ENCODE measurements at places on chromosomes 2 and 18.

DNA sequence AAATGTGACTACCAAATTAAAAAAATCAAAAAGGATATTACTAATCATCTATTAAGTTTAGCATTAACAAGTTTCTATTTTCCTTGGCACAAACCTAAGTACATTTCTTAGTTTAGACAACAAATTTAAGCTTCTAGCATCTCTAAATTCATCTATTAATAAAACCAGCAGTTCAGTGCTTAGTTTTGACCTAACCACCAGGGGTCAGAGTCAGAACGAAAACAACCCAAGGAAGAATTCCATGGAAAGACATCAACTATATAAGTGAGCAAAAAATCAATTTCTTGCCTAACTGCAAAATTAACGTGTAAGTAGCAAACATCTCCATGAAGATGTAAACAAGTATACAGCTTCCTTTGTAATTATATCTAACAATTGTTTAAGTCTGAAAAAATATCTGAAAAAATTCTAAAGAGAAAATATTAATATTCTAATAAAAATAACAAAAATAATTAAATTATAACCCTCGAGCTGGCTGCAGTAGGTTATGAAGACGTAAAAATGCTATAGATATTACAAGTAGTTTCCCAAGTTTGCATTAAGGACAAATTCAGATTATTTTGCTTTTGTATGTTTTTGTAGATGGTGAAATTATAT is 83.7 kb downstream of the CERKL start:
- no peak for DNase-seq

DNA sequence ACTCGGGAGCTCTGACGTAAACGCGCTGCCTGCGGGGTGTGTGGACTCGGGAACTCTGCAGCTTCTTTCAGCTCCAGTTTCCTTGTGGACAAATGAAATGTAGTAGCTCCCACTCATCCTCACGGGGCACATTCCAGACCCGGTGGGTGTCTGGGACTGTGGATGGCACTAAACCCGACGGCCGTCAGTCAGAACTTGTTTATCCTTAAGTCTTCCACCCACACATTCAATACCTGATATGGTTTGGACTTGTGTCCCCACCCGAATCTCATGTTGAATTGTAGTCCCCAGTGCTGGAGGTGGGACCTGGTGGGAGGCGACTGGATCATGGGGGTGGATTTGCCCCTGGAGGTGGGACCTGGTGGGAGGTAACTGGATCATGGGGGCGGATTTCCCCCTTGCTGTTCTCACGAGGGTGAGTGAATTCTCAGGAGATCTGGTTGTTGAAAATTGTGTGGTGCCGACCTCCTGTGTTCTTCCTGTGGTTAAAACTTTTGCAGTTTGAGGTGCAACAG is 81.2 kb upstream of the SNTG2 start:
- DNase-seq, result no peak

DNA sequence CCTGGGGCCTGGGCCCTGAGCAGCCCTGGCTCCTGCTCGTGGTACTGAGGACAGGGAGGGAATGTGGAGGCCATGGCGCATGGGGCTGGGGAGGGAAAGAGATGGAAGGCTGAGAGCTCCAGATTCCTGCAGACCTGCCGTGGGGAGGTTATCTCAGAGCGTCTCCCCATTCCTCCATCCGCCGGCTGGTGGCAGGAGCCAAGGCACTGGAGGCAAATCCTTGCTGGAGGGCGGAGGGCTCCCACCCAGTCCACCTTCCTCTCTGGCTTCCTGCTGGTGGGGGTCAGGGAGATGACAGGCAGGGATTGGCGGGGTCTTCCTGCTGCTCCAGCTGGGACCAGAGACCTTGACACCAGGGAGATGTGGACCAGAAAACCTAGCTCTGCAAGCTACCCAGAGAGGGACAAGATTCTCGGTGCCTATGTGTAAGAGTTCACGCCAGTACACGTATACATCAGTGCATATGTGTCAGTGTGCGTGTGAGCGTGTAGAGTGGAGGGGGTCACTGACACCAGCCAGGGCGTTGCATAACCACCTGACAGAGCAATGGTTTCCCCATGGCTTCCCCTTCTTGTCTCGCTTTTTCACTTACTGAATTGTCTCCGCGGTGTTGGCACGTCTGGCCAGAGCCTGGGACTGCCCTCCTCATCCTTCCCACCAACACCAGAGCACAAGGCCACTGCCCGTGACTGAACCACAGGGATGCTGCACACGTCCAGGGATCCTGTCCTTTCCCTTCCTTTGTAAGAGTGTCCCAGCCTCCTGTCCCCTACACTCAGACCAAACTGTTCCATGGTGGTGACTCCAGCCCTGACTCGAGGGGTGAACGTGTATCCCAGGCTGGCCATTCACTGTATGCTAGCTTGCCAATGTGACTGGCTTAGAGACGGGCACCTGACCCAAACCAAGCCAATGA is 15.8 kb upstream of the SEMA4C start:
- no peak for DNase-seq

GRCh38 chr2:233433794-233434193 is 79.5 kb downstream of the DGKD start:
- DNase-seq, result no peak

- no peak for DNase-seq
Measured at GRCh38 chr2:36463365-36463764, 107.8 kb downstream of the CRIM1 start.

DNA sequence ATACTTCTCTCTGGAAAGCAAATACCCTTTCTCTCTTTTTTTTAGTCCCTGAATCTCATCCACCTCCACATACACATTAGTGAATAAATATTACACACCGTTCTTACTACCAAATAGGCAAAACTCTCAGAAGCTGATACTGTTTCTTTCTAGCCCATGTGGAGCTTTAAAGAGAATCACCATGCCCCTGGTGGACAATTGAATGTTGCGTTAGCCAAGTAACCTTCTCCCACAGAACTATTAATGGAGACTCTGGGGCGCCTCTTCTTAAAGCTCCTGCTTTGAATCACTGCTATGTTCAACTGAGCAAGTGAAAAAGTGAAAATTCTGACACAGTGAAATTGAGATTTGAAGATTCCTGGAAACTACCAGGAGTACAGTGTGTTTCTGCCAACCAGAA is 522.8 kb upstream of the CDH7 start:
- DNase-seq, result no peak

DNA sequence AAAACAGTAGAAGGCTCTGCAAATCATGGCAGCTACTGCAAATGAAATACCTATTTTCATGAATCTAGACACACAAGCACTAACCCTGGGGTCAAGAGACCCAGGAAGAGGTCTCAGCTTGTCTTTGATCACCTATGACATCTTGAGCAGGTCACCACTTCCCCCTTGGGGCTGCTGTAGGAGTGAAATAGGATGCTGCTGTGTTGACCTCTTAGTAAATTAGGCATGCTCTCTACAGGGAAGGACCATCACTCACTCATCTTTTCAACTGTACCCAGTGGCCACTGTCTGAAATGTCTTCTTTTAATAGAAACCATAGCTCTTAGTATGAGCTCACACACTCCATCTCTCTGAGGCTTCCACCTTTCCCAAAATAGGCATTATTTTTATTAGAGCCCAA is 83.8 kb downstream of the NCK2 start:
- no peak for DNase-seq

- no peak for DNase-seq
Measured at GRCh38 chr18:35582899-35583558, 1.5 kb downstream of the GALNT1 start.

GRCh38 chr2:158573739-158574138 is 117.0 kb downstream of the PKP4 start:
- DNase-seq, result no peak

GRCh38 chr2:155663265-155663664 is 669.3 kb downstream of the NR4A2 start:
- no peak for DNase-seq

DNA sequence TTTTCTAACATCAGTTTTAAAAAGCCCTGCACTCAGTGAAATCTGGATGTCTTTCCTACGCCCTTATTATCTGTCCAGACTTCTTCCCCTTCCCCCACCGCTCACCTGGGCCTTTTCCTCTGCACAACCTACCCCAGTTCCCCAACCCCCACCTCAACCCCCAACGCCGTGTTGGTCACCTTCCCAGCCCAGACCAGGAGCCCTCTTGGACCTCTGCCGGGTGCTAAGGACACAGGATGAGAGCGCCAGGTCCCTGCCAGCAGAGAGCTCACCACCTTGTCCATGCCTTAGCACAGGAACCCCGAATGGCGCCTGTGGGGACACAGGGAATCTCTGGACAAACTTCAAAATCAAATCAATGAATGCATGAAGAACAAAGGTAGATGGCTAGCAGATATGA is 966 bp upstream of the RBM43 start:
- DNase-seq, result no peak

Data from ureter (tissue), 1 donor.